Smooth muscle cell of the brain vasculature (primary cell): ENCODE measurements at places on chromosomes 12 and 14.

- no peak for DNase-seq
Observed at GRCh38 chr12:132161796-132162507, 17.7 kb downstream of the NOC4L start.

- no peak for DNase-seq
Observed at GRCh38 chr12:30989754-30990153, 63.2 kb downstream of the TSPAN11 start.

- DNase-seq = no peak
Observed at GRCh38 chr12:17588968-17589367, 501.0 kb downstream of the RERGL start.

DNA sequence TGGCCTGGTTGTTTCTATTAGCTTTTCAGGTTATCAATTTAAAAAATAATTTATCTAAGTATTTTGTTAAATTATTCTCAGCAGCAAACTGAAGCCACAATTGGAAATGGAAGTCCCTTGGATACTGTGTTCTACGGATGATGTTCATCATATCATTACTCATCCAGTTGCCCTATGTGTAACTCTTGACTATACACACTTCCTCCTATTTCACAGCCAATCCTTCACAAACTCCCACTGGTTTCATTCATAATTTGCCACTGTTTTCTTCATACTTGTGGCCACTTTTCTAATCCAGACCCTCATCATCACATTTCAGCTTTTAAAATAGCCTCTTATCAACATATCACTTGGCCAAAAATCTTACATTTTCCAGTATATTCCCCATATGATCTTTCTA is 84.0 kb downstream of the CATSPERB start:
- no peak for DNase-seq

DNA sequence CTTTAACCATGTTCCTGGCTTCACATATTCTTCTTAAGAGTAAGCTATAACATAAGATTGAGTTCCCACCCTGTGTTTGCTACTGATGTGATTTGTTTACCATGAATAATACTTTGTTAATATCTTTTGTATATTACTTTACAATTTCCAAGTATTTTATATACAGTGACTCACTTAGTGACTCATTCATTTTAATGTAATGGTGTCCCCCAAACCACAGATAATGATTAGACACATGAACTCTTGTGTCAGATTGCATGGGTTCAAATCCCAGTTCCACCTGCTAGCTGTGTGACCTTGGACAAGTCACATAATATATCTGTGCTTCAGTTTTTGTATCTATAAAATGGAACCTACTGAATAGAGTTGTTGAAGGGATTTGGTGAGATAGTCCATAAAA is 76.1 kb downstream of the MYF5 start:
- DNase-seq = no peak

DNA sequence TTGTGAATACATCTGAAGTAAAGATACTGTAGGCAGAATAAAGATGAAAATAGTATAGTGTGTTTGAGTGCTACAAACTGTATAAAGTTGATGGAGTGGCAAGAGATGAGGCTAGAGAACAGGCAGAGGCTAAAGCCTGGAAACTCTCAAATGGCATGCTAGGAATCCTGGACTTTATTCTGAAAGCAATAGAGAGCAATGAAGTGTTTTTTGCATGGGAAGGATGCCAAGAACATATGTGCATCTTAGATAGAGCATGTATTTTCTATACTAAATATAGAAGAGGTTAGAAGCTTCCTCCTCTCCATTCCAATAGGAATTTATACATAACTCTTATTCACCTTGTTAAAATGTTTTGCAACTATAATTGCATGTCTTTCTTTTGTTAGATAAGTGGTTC is 86.3 kb upstream of the TMTC2 start:
- no peak for DNase-seq

DNA sequence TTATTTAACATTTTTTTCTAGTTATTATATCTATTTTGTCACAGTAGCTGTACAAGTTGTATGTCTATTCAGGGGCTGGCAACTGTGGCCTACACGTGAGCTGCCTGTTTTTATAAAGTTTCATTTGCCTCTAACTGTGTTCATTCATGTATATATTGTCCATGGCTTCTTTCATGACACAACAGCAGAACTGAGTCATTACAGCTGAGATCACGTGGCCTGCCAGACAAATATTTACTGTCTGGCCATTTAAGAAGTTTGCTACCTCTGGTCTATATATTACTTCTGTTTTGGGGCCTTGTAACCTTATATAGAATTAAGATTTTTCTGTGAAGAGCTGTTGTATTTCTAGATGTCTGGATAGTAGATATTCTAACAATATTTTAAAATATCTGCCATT is 37.9 kb downstream of the KIAA0586 start:
- DNase-seq = no peak

- DNase-seq = no peak
Observed at GRCh38 chr12:43957732-43958372, 122.0 kb downstream of the TMEM117 start.

DNA sequence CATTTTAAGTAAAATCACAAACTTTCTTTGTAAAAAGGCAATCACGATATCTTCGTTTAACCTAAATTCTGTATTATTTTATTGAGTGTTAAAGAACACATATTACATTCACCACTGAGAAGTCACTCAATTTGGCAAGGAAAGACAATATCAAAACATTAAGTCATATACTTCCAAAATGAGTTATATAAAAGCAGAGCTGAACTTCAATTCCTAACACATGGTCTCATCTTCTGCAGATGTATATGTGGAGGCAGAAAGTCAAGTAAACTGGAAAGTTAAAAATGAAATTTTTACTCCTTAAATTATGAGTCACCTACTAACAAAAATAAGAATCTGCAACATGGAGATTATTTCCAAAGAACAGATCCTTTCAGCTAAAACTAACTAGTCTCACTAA is 28.7 kb downstream of the BMAL2 start:
- no peak for DNase-seq

DNA sequence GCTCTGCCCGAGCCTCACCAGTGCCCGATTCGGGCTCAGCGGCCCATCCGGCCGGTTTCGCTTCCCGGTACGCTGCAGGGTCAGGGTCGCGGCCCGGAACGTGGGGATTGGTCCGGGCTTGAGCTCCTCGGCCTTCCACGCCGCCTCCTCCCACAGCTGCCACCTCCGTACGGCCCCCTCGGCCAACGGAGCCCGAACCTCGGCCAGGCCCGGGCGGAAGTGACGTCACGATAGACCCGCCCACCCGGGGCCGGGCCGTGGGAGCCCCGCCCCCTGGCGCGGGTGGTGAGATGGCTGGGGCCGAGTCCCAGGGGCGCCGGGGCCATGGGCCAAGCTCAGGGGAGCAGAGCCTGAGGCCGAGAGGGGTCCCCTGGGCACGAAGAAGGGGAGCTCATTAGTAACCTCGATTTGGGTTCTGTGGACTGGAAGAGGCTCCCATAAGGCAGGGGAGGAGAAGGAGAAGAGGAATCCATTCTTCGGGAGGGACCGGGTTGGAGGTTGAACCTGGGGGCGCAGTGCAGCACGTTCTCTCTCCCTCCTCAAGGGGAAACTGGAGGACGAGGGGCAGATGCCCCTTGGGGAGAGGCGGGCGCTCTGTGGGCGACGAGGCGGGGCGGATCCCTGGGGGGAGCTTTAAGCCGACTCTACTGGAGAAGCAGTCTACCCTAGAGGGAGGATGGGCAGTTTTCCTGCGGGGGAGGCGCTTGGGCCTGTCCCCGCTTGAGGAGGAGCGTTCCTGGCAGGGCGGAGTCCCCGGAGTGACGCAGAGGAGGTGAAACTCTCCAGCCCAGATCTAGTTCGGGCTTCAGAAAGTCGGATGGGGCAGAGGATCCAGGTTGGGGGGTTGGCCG is at the start of gene MLF2:
Gene MLF2 (minus strand): TSS at position 221 of the 851 bp plus-strand sequence. CDS start 807 bp downstream, outside the sequence.
- peak; percentile 98 for DNase-seq

DNA sequence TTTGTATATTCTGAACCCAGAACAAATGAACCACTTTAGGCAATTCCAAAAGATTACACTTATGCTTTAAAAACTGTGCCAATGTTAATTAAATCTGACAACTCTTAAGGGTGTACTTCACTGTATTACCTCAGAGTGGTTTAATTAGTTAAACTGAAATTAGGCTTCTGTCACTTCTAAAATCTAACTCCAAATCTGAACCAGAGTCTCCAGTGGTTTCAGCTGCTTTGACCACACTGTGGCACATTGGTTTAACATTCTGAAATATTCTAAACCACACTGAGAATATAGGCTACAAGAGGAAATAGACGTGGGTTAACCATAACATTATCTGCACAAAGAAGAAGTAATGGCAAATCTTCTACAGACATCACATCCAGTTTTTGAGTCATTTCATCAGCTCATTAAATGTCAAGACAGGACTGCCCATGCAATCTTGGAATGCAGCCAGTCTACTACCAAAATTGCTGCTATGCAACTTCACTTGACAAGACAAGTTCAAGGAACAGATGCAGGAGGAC is 94.8 kb downstream of the LRP6 start:
- no peak for DNase-seq

DNA sequence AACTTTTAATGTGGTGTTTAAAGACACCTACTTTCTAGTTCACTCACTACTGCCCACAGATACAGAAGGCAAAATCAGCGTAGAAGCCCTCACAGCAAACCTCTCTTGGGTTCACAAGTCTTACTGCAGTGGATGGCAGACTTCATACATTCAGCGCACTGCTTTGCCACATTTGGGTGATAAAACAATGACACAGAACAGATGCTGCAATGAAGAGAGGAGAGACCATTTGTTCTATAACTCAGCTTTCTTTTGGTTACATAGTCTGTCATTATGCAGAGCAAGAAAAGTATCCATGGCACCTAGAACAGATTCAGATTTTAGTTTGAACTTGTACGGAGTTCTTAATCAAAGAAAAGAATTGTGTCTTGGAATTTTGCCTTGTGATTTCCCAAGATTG is 459.0 kb downstream of the BCAT1 start:
- DNase-seq = no peak

DNA sequence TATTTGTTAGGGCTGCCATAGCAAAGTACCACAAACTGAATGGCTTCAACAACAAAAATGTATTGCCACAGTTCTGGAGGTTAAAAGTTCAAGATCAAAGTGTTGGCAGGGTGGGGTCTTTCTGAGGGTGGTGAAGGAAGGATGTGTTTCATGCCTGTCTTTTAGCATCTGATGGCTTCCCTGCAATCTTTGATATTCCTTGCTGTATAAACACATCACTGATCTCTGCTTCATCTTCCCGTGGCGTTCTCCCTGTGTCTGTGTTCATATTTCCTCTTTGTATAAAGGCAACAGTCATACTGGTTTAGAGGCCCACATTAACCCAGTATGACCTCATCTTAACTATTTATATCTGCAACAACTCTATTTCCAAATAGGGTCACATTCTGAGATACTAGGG is 167.5 kb downstream of the BTG1 start:
- DNase-seq = no peak

DNA sequence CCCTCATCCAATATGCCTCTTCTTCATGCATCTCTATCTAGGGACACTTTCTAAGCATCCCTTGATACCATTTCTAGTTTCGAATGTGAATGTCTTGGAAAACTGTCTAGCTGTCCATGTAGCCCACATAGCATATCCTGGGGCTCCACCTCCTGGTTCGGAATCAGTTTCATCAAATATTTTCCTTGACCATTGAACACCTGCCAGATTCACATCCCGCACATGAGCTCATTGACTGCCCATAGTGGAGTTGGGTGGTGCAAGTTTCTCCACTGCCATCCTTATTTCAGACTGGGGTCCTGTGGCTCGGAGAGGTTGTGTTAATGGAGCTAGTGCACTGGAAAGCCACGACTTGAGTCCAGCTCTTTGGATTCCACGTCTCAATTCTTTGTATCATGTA is 58.6 kb upstream of the TMEM263 start:
- no peak for DNase-seq

DNA sequence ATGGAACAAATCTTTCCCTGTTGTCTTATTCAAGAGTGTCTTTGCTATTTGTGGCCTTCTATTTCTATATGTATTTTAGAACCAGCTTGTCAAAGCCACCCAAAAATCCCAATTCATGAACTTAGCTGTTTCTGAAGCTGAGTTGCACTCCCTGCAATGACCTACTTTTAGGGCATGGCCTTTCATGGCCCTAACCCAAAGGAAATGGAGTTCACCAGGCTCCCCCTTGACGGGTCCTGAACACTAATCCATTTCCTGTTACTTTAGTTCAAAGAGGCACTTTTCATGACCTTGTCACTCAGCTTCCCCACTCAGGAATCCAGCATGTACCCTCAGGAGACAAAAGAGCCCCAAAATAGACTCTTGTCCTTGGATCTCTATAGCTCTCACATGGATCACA is 7.6 kb downstream of the TMED8 start:
- no peak for DNase-seq

GRCh38 chr12:15212930-15213329 is 8.3 kb downstream of the RERG start:
- DNase-seq = no peak

DNA sequence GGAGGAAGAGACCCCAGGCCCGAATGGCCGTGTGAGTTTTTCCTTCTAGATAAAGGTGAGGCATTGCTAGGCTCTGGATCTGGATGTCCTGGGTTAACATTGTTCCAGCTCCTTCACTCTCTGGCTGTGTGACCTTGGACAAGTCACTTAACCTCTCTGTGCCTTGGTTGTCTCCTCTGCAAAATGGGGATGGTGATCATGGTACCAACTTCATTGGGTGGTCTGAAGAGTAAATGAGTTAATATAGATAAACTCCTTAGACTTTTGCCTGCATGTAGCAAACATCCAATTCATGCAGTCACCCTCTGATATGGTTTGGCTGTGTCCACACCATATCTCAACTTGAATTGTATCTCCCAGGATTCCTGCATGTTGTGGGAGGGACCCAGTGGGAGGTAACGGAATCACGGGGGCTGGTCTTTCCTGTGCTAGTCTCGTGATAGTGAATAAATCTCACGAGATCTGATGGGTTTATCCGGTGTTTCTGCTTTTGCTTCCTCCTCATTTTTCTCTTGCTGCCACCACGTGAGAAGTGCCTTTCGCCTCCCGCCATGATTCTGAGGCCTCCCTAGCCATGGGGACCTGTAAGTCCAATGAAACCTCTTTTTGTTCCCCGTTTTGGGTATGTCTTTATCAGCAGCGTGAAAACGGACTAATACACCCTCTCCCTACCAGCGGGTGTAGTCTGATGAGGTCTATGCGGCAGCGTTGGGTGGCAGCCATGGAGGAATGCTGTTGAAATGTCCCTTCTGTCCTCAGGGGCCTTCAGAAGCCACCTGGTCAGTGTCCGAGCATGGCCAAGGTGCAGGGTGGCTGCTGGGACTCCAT is 256.1 kb downstream of the GLT1D1 start:
- no peak for DNase-seq

GRCh38 chr12:131258398-131258797 is 304.7 kb downstream of the ADGRD1 start:
- DNase-seq = no peak

GRCh38 chr14:58954052-58954451 is 234.4 kb upstream of the DAAM1 start:
- no peak for DNase-seq

- DNase-seq = no peak
Observed at GRCh38 chr14:104386151-104386841, 193.3 kb upstream of the C14orf180 start.

DNA sequence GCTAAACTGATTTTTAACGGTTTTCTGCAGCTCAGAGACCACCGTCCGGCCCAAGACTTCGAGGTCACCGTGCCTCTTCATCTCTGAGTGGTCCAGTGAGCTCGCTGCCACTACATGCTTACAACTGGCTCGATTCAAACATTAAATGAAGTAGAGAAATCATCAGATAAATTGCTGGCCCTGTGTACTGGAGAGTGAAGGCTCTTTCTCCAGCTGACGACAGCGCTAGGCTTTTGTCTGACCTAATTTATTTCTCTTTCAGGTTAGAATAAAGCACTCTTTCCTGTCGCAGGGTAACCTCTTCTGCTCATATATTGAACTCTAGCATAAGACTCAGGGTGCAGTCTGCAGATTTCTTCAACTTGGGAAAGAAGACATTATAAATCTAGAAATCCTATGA is 6.4 kb downstream of the BCL11B start:
- no peak for DNase-seq
